GM10248 (cell line): ENCODE measurements at places on chromosomes 2 and 18.

DNA sequence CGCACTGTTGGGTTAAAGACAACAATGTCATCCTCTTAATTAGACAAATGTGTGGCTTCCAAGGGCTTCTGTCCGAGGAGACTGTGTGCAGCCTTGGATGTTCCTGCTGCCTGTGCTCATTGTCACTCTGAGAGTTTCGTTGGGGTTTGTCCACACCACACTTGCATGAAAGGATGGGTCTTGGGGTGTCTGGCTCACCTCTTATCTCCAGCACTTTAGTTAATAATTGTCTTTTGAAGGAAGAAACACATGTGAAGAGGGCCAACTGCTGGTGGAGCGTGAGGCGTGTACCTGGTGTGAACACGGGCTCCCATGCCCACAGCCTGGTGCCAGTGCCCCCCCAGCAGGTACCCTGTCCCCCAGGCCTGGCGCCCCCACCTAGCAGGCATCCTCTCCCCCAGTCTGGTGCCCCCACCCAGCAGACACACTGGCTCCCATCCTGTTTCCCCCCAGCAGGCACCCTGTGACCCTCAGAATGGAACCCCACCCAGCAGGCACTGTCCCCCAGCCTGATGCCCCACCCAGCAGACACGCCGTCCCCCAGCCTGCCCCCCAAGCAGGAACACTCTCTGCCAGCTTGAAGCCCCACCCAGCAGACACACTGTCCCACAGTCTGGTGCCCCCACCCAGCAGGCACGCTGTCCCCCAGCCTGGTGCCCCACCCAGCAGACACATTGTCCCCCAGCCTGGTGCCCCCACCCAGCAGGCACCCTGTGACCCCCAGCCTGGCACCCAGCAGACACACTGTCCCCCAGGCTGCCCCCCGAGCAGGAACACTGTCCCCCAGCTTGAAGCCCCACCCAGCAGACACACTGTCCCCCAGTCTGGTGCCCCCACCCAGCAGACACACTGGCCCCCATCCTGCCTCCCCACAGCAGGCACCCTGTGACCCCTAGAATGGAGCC, 96.3 kb upstream of the TMEM18 start:
- DNase-seq = no peak

DNA sequence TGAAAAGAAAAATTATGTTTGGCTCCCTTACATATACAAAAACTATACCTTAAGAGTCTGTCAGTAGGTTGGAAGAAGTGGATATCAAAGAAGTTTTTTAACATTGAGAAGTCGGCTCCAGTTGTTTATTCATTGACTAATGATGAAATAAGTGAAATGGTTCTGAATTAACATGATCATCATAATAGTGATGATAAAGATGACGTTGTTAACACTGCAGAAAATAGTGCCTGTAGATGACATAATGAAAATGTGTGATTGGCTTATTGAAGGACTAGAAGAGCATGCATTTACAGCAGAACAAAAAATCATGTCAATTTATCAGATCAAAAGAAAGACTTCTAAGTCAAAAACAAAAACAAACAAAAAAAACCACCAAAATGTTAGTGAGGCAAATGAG, 1125.4 kb upstream of the NXPH2 start:
- no peak for DNase-seq

GRCh38 chr2:102235491-102235890, 48.7 kb downstream of the IL1RL2 start:
- DNase-seq = no peak

GRCh38 chr18:66138642-66139041, 387.8 kb downstream of the CDH7 start:
- DNase-seq = no peak

- no peak for DNase-seq
These were observed 67.1 kb downstream of the DIS3L2 start for GRCh38 chr2:232028631-232029030.

- DNase-seq = no peak
These were observed 180.0 kb downstream of the INSIG2 start for GRCh38 chr2:118268268-118268667.

- DNase-seq = no peak
These were observed 64.9 kb downstream of the HS1BP3 start for GRCh38 chr2:20585710-20586594.

GRCh38 chr2:140586379-140586778, 1544.4 kb downstream of the LRP1B start:
- DNase-seq = peak; percentile 30

GRCh38 chr2:74867841-74868658, 34.1 kb downstream of the HK2 start:
- no peak for DNase-seq

GRCh38 chr2:46706264-46706983, 209.2 kb downstream of the MCFD2 start:
- no peak for DNase-seq

DNA sequence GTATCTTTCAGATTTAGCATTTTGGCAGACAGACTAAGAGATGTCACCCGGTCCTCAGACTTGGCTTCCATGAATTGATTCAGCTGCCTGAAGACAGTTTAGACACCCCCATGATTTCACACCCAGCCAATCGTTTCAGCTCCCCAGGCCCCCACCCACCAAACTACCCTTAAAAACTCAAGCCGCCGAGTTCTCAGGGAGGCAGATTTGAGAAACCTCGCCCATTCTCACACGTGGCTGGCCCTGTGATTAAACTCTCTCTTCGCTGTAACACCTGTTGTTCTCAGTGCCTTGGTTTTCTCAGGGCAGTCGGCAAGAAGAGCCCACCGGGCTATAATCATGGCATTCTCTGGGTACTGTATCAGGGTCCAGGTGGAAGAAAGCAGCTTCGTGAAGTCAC, 35.2 kb downstream of the UXS1 start:
- DNase-seq = no peak

DNA sequence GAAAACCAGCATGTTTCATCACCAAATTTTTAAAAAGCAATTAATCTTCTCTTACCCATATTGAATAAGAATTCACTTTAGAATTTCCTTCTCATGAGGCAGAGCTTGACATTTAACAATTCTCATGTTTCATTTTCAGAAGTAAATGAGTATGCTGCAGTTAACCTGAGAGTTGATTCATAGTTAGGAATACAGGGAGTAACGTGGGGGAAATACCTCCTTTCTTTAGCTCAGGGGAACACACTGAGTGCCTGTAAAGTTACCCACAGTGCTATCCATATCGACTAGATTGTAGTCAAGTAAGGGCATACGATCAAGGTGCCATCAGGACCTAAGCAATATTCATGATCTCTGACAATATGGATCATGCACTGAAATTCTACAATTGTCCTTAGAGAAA, 38.9 kb upstream of the ATIC start:
- no peak for DNase-seq

GRCh38 chr2:99451686-99452085, 38.1 kb downstream of the REV1 start:
- no peak for DNase-seq

DNA sequence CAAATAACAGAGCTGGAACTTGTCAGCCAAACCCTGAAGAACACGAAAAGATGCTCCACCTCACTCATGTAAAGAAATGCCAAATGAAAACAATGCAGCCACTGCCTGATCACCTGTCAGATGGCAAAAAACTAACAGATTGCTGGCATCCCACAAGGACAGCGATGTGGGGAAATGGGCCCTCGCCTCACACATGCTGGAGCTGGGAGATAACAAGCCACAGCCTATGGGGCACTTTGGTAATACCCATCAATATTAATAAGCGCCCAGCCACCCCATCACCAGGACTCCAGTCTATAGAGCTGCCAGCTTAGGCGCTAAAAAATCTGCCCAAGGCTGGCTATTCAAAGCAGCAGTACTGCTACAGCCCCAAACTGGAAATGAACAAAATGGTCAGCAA, 27.0 kb downstream of the TFCP2L1 start:
- no peak for DNase-seq

- no peak for DNase-seq
These were observed 84.7 kb downstream of the BARD1 start for GRCh38 chr2:214724741-214725140.

GRCh38 chr2:181106229-181106628, 125.8 kb downstream of the UBE2E3 start:
- no peak for DNase-seq

- no peak for DNase-seq
These were observed 239.8 kb upstream of the MYT1L start for GRCh38 chr2:2570871-2571270.
